ENCODE measurements at places on chromosomes 2 and 18. TPM values are rescaled to one million over a fixed set of nuclear protein-coding genes. Genes with fewer than 3 reads are reported as not detected.

- H3K4me1 ChIP-seq, result no peaks in the 10 kb centered on the region
- H3K4me3 ChIP-seq, result no peak overlapping the region
- H3K27me3 ChIP-seq, result peaks cover 59% of the 10 kb centered on the region
- no peak overlapping the region for H3K27ac ChIP-seq
- no peak for DNase-seq
Observed at GRCh38 chr18:47247036-47247415, 4.4 kb downstream of the SKOR2 start.

GRCh38 chr2:239465017-239466001, 64.5 kb upstream of the HDAC4 start:
- H3K4me1 ChIP-seq, result no peaks in the 10 kb centered on the region
- no peak overlapping the region for H3K4me3 ChIP-seq
- H3K27ac ChIP-seq, result no peak overlapping the region
- no peaks in the 10 kb centered on the region for H3K36me3 ChIP-seq
- DNase-seq, result peak; percentile 93

DNA sequence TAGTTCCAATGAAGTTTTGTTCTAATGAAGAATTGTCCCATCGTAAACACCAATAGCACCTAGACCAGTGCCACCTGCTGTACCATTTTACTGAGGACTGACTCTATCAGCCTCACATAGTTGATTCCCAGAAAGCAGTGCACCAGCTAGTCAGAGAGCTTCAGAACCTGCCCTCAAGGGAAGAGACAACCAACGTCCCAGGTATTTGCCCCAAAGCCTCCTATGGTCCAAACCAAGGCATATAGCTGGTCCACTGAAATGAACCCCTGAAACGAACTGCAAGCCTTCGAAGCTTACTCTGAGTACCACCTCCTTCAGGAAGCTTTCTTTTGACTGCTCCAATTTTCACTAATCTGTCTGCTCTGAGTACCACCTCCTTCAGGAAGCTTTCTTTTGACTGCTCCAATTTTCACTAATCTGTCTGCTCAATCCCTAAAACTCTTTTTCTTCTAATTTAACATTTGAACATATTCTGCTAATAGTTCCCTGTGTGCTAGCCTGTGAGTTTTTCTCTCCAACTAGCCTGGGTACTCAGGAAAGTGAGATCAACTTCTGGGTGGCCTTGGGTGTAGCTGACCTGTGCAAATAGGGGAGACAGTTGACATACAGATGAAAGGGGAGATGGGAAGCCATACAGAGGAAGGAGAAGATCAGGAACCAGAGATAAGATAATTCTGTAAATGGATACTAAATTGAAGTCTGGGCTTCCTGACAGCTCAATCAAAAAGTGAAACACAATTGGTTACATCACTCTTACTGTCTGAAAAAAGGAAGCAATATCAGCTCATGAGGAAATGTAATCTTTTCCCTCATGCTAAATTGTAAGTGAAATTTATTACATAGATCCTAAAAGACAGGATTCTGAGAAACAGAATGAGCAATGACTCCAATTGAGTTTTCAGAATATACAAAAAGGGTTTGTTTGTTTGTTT, 33.5 kb upstream of the EML4 start:
- peak overlapping the region; percentile 62 for H3K27ac ChIP-seq
- H3K4me1 ChIP-seq, result peaks cover 66% of the 10 kb centered on the region
- no peak for DNase-seq

DNA sequence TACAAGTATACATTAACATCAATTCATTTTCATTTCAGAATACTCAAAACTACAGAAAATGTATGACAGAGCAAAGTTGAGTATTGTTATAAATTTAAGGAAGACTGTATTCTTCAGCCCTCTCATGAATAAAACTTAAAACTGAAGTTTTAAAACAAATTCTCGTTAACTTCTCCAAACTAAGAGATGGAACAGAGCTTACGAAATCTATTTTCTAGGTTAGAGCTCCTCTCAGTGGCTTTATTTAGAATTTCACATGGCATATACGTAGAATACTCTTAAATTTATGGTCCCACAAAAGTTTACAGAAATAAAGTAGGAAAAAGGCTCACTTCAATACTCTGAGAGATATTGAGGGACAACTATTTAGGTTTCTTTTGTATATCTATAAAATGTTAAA, 612.1 kb downstream of the KCNJ3 start:
- H3K36me3 ChIP-seq, result no peaks in the 10 kb centered on the region
- no peaks in the 10 kb centered on the region for H3K27me3 ChIP-seq
- no peaks in the 10 kb centered on the region for H3K4me1 ChIP-seq
- H3K27ac ChIP-seq, result no peak overlapping the region
- no peak overlapping the region for H3K4me3 ChIP-seq
- DNase-seq, result no peak

GRCh38 chr2:60527762-60528161, 25.7 kb downstream of the BCL11A start:
- no peaks in the 10 kb centered on the region for H3K36me3 ChIP-seq
- DNase-seq, result no peak
- H3K27ac ChIP-seq, result no peak overlapping the region

- H3K27me3 ChIP-seq, result no peaks in the 10 kb centered on the region
- no peak for DNase-seq
- no peak overlapping the region for H3K27ac ChIP-seq
- no peaks in the 10 kb centered on the region for H3K36me3 ChIP-seq
- H3K4me3 ChIP-seq, result no peak overlapping the region
- no peaks in the 10 kb centered on the region for H3K4me1 ChIP-seq
Observed at GRCh38 chr2:49988276-49988675, 834.0 kb upstream of the FSHR start.

DNA sequence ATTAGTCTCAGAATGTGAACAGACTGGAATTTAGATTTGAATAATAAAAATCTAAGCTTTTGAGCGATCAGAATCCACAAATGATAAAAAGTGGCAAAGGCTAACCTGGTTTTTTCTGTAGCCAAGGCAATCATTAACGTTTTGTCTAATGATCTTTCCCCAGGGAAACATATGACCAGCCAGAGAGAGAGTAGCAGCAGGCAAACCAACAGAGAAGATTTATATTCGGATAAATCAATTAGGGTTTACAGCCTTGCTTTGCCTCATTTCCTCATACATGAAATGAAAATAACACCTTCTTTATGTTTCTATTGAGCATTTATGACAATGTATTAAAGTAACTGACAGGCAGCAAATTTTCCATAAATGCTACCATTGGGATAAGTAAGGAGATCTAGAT, 14.5 kb downstream of the TIA1 start:
- no peak for DNase-seq
- no peaks in the 10 kb centered on the region for H3K4me1 ChIP-seq
- H3K27me3 ChIP-seq, result no peaks in the 10 kb centered on the region
- H3K27ac ChIP-seq, result no peak overlapping the region
- no peak overlapping the region for H3K4me3 ChIP-seq
- H3K36me3 ChIP-seq, result peaks cover 54% of the 10 kb centered on the region

The GPR75 gene
- total RNA-seq, result 1.8 TPM

The NOP58 gene
- 41.3 TPM for total RNA-seq
